ENCODE measurements at places on chromosomes 3 and 15.

GRCh38 chr15:91942720-91943394 is 89.3 kb downstream of the SLCO3A1 start:
- DNase-seq, result peak; percentile 86

DNA sequence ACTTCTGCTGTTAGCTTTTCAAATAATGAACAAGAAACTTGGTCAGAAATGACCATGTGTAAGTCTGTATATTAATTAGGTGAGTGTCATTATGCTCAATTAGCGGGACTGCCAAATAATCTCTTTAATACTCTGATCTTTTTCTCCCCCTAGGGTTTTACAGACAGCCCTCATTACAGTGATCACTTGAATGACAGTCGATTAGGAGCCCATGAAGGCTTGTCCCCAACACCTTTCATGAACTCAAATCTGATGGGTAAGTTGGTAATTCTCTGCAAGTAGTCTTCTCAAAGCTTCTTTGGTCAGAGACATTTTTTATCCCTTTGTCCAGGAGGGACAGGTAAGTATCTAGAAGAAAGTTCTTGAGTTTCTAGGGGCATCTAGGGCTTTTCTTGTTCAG is 173.2 kb downstream of the TCF12 start:
- no peak for DNase-seq

- no peak for DNase-seq
Measured at GRCh38 chr3:135238236-135238830, 443.3 kb downstream of the EPHB1 start.

DNA sequence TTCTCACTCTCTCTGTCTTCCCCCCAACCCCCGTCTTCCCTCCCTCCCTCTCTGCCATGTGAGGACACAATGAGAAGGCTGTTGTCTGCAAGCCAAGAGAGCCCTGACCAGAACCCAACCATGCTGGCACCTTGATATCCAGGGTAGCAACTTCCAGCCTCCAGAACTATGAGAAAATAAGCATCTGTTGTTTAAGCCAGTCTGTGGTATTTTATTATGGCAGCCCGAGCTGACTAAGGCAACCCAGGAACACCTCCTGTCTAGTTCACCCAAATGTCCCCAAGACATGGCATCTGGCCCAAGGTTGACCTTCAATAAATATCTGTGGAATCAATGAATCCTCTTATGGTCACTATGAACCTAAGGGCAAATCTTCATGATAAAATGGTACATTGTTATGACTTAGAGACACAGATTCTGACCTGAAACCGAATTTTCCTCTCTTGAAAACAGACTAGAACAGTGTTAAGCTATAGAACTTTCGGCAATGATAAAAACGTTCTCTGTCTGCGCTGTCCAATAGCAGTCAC is 26.5 kb downstream of the RFTN1 start:
- DNase-seq, result no peak

DNA sequence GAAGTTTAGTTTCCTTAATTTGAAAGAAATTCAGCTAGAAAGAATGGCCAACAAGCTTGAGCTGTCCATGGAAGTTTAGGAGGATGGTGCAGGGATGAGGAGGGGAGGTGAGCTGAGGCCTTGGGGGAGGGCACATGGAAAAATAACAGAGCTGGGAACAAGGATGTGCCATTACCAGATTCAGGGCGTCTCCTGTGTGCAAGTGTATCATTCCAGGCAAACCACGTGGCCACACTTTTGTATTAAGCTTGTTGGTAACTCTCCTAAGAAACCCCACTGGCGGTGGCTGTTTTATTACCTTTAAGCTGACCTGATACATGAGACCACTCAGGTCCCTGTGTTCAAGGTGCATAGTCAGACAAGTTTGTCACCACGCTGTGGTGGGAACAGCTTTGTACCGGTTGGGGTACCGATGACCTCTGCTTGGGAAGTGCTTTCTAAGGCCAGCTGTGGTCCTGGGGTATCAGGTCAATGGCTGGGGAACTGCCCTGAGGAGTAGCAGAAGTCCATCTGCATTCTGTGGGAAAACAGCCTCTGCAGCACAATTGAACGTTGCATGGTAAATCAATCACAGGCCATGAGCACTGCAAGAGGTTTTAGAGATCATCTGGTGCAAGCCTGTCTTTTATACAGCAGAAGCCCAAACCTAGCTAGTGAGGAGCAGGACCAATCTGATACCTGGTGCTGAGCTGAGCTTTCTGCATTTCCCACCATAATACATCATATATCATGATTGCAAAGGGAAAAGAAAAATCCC is 235.5 kb downstream of the THSD4 start:
- no peak for DNase-seq

- DNase-seq, result no peak
Measured at GRCh38 chr3:8888301-8888915, 74.9 kb downstream of the RAD18 start.

DNA sequence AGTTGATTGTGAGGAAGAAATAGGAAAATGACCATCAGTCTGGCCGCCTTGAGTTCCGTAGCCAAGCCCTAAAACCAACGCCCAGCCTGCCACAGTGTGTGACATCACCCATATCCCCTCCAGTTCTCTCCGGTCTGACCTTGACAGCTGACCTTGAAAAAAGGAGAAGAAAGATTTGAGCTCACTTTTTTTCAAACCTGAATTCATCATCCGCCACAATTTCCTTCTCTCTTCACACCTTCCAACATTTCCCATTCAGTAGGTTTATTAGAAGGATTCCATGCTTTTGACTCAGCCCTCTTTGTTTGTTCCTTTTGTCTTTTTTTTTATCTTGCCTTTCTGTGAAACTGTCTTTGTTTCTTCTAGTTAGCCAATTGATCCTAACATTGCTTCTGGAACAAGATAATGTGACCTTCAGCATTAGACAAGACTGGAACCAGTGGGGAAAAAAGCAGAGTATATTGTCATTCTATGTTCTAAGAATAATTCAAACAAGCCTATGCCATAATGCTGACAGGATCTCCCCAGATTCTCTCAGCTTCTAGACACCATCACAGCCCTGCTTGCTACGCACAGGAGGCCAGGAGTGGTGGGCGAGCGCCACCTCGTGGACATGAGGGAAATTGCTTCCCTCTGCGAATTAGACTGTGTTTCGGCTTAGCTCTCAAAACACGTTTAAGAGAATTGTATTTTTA is 283.1 kb downstream of the FGF12 start:
- DNase-seq, result no peak

DNA sequence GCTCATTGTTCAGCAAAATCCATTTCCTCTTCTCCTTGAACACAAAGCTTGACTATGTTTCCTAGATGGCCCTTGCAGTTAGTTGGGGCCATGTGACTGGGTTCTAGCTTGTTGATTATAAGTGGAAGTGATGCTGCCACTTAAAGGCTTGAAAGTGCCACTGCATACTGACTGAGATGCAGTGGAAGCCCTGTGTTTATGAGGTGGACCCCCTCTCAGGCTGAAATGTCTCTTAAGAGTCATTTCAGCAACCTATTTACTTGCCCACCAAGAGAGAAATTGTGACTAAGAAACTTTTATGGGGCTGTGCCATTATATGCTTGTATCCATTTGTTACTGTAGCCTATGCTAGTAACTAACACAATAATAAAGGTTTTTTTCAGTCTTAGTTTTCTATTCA is 8.4 kb upstream of the ANP32A start:
- DNase-seq, result no peak

- DNase-seq, result no peak
Measured at GRCh38 chr3:123859177-123859576, 25.0 kb downstream of the MYLK start.

DNA sequence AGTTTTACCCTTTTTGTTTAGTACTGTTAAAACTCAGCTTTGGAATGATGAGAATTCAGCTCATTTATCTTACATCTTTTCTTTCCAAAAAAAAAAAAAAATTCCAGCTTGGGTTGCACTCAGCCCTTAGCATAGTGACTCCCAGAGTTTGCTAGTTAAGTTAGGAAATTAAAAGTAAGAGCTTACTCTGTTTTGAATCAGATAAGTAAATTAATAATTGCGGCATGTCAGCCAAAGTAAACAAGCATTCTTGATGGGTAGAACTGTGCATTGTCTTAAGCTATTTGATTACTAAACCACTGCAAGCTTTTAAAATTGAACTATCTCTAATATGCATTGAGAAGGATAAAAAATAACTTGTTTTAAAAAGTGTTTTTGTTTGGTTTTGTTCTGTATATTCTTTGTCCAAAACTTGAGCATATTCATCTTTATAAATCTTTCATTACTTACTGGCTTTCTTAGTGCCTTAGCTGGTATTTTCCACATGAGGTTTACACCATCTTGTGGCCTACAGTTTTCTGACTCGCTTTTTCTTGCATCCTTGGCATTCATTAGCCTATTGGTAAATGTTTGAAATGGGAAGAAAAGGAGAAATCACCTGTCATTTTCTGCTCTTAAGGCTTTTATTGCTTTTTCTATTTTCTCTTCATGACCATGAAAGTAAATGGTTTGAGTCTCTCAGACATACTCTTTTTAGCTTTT is 107.6 kb downstream of the FILIP1L start:
- DNase-seq, result no peak

GRCh38 chr3:28891485-28891884 is 389.4 kb upstream of the RBMS3 start:
- no peak for DNase-seq

GRCh38 chr15:56871867-56872266 is 46.6 kb upstream of the TCF12 start:
- DNase-seq, result no peak

- DNase-seq, result no peak
Measured at GRCh38 chr15:29278436-29279105, 8.9 kb upstream of the NSMCE3 start.

- DNase-seq, result no peak
Measured at GRCh38 chr15:36970522-36970921, 129.8 kb downstream of the MEIS2 start.

GRCh38 chr15:27989427-27989826 is 109.7 kb downstream of the OCA2 start:
- DNase-seq, result no peak

GRCh38 chr3:190088890-190089289 is 31.8 kb downstream of the P3H2 start:
- no peak for DNase-seq

All from suprapubic skin (tissue), 4 donors.